NCI-H1930 (cell line): ENCODE measurements at places on chromosomes 6 and 20.

GRCh38 chr20:36532822-36533221 is 8.5 kb upstream of the MYL9 start:
- no peak for DNase-seq

GRCh38 chr6:35754452-35755277 is 17.8 kb downstream of the ARMC12 start:
- DNase-seq = no peak

DNA sequence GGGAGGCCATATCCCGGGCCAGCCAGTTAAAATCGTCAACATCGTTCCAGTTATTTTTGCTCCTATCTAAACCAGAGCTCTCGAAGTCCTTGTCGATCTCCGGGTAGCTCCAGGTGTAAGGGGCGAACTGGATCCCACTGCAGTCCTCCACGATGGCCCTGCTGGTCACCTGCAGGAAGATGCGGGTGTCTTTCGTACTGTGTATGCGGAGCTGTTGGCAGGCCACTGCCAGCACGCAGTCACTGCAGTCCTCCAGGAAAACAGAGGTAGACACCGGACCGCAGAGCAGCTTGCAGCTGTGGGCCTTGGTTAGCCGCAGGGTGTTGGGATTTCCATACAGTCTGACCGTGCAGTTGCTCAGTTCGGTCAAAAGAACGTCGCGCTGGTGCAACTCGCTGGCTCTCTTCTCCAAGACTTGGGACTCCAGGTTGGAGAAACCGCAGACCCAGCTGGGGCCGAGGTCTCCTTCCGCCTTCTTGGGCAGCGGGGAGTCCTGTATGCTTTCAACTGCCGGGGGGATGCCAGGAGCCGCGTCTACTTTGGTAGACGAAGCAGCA is 742 bp downstream of the TBCC start:
- no peak for DNase-seq

DNA sequence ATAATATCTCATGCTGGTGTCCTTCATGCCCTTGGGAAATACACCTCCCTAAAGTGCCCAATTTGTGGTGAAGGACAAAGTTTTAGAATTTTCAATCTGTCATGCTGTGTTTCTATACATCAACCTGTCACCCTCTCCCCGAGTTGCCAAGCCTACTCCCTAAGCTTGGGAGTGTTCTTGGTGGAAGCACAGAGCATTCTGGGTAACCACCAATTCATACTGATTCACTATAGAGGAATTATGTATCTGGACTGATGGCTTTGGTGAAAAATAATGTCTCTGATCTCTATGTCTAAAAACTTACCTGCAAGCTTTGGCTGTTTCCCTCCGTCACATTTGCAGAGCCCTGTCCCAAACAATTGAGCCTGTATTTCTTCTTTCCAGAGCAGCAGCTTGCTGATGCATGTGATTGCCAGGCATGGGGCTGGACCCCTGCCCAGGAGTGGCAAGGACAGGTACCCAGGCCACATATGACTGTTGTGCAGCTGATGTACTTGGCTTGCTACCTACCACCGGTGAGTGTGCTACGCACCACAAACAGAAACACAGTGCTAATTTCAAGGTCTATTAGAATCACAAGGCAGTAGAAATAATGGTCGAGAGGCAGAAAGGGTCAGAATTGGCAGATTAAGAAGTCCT is 202.8 kb upstream of the CITED2 start:
- no peak for DNase-seq

DNA sequence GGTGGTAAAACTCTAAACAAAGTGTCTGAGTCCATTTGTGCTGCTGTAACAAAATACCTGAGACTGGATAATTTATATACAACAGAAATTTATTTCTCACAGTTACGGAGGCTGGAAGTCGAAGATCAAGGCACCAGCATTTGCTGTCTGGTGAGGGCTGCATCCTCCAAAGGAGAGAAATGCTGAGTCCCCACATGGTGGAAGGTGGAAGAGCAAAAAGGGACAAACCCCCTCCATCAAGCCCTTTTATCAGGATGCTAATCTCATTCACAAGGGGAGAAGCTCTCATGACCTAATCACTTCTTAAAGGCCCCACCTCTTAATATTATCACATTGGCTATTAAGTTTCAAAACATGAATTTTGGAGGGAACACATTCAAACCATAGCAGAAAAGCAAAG is 55.9 kb upstream of the SYNJ2 start:
- no peak for DNase-seq

GRCh38 chr6:107684996-107685395 is 139.1 kb downstream of the SCML4 start:
- no peak for DNase-seq

GRCh38 chr6:70860045-70860444 is 96.8 kb downstream of the B3GAT2 start:
- no peak for DNase-seq

DNA sequence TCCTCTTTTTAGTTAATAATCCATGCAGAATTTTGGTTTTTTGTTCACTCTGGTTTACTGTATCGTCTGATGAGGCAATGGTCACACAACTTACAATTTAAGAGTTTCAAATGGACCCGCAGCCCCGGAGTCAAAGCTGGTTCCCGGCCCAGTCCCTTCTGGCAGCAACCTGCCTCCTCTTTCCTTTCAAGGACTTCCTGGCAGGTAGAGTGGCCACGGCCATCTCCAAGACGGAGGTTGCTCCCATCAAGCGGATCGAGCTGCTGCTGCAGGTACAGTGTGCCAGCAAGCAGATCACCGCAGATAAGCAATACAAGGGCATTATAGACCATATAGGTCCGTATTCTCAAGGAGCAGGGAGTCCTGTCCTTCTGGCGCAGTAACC is 218.2 kb downstream of the GJA1 start:
- DNase-seq = no peak

DNA sequence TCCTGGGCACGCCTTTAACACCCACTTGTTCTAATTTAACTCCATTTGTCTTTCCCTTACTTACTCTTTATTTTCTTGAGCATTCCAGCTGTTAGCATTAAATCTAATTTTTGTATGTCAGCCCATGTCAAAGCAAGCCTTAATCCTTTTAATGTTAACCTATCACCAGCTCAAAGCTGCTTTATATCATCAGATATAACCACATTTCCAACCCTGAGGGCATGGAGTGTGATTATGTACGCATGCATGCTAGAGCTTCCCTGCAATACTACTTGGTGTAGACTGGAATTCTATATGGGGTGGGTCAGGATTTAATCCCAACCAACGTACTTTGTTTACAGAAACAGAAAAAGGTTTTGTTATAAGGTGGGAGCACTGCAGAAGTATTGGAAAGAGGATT is 139.4 kb upstream of the HMGN3 start:
- no peak for DNase-seq

DNA sequence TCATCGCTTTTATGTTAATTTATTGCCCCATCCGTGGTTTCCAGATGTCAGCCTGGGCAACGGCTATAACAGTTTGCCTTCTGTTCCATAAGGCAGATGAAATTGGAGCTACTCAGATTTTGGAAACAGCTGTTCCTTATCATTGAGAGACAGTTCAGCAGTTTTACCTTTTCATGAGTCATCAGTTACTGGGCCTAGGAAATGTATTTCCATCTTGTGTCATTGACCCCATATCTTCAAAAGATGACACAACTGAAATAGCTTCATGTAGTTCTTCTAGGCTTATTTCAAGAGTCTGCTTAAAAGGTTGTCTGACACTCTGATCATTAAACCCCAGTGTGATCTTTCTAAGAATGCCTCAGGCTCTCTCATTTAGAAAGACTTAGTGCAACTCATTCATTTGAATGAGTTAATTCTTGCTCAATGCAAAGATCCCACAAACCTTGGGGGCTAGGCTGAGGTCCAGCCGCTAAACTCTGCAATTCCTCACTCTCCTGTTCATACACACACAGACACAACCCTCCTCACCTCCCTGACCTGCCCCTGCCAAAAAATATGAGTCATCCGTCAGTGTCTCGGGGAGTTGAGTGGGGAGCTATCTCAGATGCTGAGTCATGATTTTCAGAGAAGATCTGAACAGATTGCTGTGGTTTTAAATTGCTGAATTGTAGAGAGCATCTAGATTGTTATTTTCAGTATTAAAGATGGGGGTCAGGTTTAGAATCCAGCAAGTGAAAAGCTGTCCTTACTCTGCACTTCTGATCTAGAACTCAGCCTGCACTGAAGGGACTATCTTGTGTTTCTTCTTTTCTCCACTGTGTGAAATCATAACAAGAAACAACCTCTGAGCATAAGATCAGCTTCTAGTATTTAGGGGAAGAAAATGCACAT is 61.8 kb downstream of the RPP40 start:
- DNase-seq = no peak

DNA sequence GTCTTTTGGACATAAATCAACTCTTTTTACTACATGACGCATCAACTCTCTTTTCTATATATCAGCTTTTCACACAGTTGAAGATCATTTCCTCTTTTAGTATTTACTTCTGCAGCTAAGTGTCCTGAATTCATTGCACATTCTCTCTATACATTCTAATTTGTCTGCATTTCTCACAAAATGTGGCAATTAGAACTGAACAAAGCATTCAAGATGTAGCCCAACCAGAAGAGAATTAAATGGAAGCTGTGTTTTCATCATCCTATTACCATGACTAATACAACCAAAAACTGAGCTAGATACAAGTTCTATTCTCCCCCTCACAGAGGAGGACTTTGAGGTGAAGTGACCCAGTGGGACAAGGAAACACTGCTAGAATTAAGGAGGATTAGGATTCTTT is 86.9 kb downstream of the PLCG1 start:
- DNase-seq = no peak

- no peak for DNase-seq
These were observed 7.3 kb upstream of the USP45 start for GRCh38 chr6:99522531-99522930.

DNA sequence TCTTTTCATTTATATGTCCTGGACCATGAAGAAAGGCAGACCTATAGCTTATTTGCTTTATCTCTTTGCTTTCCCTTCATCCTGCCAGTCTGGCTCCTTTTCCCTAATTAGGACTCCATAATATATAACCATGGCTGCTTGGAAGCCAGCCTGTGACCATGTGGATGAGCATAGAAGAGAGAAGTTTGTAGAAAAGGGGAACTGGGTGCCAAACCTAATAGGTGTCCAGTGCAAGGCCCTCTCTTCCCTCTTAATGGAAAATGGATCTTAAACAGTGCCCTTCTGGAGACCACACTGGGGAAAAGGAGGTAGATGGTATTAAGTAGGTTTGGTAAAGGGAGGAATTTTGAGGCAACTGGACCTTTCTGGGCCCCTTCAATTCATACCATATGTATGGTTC is 16.7 kb upstream of the OSTM1 start:
- no peak for DNase-seq

GRCh38 chr20:53738945-53739798 is 145.5 kb upstream of the ZNF217 start:
- no peak for DNase-seq

DNA sequence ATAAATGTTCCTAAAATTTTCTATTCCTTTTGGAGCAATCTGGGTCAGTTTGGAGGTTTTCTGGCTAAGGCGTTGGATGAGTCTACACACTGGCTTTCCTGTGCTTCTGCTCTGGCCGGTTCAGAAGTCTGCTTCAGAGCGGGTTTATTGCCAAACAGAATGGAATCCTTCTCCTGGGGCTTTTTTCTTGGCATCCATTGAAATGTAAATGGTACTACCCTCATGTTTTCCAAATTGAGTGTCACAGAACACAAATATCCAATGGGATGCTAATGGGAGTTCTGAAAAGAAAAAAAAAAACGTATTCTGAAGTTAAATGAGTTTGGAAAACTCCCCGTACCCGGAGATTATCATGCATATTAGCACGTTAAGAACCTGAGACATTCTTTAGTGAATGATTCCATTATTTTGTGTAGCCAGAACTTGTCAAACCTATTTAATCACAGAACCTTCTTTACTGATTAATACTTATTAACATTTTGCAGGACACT is 930.3 kb downstream of the QKI start:
- no peak for DNase-seq

DNA sequence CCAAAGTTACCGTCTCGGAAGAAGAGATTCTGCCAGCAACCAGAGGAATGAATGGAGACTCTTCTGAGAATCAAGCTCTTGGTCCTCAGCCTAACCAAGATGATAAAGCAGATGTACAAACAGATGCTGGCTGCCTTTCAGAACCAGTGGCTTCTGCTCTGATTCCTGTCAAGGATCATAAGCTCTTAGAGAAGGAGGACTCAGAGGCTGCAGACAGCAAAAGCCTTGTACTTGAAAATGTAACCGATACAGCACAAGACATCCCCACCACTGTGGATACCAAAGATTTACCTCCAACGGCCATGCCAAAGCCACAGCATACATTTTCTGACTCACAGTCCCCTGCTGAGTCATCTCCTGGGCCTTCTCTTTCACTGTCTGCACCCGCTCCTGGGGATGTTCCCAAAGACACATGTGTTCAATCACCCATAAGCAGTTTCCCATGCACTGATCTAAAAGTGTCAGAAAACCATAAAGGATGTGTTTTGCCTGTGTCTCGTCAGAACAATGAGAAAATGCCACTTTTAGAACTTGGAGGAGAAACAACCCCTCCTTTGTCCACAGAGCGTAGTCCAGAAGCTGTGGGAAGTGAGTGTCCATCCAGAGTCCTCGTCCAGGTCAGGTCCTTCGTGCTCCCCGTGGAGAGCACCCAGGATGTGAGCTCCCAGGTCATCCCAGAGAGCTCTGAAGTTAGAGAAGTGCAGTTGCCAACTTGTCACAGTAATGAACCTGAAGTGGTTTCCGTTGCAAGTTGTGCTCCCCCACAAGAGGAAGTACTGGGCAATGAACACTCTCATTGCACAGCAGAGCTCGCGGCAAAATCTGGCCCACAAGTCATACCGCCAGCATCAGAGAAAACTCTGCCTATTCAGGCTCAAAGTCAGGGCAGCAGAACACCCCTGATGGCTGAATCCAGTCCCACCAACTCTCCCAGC is 109.6 kb downstream of the RTN4IP1 start:
- DNase-seq = no peak

GRCh38 chr6:154386848-154387717 is 30.5 kb upstream of the IPCEF1 start:
- DNase-seq = no peak

- DNase-seq = no peak
These were observed 43.2 kb downstream of the C6orf118 start for GRCh38 chr6:165266191-165266590.
